Anterior cingulate cortex (tissue), 58 donors: ENCODE measurements at places on chromosomes 3 and 15.

DNA sequence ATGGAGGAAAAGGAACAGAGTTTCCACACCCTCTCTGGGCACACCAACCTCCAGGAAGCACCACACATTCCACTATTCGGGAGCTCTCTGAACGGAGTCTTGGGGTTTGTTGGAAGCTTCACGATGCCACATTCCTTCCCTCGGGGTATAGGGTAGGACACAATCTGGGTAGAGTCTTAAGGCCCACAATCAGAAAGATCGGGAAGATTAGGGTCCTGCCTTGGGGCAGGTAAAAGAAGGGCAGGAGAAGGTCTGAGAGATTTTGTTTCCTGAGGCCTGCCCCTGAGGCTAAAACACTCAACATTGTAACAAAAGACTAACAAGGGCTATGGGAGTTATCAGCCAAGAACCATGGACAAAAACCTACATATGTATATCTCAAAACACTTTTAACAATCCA lies 89.2 kb upstream of the RAP2B start:
- DNase-seq = no peak

- no peak for DNase-seq
These were observed 440.8 kb upstream of the GBE1 start for GRCh38 chr3:82202269-82202668.

DNA sequence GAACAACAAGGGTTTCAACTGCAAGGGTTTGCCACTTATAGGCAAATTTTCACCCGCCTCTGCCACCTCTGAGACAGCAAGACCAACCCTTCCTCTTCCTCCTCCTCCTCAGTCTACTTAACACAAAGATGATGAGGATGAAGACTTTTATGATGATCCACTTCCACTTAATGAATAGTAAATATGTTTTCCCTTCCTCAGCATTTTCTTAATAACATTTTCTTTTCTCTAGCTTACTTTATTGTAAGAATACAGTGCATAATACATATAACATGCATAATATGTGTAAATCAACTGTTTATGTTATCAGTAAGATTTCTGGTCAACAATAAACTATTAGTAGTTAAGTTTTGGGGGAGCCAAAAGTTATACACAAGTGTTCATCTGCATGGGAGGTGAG lies 77.4 kb downstream of the KLF15 start:
- DNase-seq = no peak

GRCh38 chr3:20648921-20649381 lies 462.9 kb upstream of the SGO1 start:
- no peak for DNase-seq

DNA sequence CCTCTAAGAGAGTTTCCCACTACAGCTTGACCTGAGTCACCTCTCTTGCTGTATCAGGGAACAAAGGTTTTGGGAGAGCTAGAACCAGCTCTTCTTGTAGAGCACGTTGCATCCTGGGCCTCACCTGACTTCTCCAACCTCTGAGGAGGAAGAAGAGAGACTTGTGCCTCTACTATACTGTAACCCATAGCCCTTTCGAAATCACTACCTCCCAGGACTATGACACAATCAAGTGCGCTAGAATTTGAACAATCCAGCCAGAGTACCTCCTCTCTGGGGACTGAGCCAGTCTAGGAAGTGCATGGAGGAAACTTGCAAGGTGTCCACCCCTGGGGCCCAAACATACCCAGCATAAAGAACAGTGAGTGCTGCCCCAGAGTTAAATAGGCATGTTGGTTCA lies 192.8 kb upstream of the BHLHE40 start:
- no peak for DNase-seq

- DNase-seq = no peak
These were observed 40.6 kb upstream of the IREB2 start for GRCh38 chr15:78397382-78397781.

GRCh38 chr3:156820692-156821080 lies 5.5 kb upstream of the LEKR1 start:
- DNase-seq = no peak

DNA sequence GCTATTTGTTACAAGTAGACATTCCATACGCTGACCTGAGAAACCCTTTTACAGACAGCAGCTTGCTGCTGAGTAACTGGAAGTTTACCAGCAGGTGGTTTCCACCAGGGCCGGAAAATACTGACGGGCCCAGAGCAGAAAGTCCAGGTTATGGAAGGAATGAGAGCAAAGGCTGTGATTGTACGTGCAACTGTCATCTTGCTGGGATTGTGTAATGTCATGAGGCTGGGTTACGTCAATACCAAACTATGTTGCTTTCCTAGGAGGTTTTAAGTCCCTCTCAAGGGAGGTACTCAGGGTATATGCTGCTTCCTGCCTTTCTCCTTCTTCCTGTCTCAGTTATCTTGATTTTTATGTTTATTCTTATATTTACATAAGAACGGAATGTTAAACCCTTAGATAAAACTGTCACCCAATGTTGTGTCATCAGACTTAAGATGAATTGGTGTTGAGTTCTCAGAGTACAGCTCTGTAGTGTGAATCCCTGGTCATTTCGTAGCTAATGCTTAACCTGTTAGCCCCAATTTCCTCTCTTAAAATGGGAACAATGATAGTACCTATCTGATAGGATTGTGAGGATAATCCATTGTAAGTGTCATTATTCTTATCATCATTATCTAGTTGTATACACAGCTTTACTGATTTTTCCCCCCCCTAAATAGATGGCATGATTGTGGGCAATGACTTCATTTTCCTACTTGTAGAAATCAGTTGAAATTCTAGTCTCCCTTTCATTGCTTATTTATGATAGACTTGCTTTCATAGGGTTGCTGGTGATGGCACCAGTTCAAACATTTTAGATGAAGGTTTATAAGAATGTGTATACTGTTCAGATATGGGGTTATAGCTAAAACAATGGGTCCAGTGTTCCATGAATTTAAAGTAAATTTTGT lies 101.4 kb downstream of the FNDC3B start:
- no peak for DNase-seq

- DNase-seq = no peak
These were observed 172.7 kb upstream of the TP63 start for GRCh38 chr3:189458528-189458927.
